ENCODE measurements at places on chromosomes 12 and 14. TPM values are rescaled to one million over a fixed set of nuclear protein-coding genes. Genes with fewer than 3 reads are reported as not detected.

The GPR68 gene
- 1.1 TPM for total RNA-seq

The PZP gene
- total RNA-seq = not detected

The CD163 gene
- not detected for total RNA-seq

The CCDC85C gene
- 3.0 TPM for total RNA-seq

The ZDHHC17 gene
- total RNA-seq = 10.2 TPM

The TMEM233 gene
- 0.62 TPM for total RNA-seq

All from cardiac ventricle fibroblast (primary cell).